ENCODE measurements at places on chromosomes 7 and 10.

DNA sequence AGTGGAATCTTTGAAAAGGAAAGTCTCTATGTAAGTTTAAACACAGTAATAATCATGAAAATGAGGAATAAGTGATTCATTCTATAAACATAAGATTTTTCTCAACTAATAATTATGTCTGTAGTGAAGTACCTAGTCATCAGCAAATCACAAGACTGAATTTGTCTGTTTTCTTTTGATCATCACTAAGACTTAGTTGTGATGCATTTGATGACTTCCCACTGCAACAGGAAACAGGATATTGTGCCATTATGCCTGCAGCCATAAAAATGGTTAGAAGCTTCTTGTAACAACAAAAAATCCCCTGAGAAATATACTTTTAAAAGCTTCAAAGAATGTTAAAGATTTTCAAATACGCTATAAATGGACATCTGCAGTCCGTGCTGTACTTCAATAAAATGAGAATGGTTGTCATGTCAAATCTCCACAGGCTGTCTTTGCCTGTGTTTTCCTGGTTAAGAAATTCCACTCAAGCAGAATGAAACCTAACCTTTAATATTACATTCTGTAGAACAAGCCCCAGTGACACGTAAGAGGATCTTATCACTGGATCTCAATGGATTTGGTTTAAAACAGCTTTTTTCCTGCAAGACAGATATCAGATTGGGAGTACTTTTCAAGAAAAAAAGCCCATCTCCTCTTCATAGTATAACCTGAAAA is 1262.3 kb upstream of the PHF14 start:
- no peak for DNase-seq

- DNase-seq = no peak
Observed at GRCh38 chr7:69414555-69414954, 183.7 kb upstream of the AUTS2 start.

DNA sequence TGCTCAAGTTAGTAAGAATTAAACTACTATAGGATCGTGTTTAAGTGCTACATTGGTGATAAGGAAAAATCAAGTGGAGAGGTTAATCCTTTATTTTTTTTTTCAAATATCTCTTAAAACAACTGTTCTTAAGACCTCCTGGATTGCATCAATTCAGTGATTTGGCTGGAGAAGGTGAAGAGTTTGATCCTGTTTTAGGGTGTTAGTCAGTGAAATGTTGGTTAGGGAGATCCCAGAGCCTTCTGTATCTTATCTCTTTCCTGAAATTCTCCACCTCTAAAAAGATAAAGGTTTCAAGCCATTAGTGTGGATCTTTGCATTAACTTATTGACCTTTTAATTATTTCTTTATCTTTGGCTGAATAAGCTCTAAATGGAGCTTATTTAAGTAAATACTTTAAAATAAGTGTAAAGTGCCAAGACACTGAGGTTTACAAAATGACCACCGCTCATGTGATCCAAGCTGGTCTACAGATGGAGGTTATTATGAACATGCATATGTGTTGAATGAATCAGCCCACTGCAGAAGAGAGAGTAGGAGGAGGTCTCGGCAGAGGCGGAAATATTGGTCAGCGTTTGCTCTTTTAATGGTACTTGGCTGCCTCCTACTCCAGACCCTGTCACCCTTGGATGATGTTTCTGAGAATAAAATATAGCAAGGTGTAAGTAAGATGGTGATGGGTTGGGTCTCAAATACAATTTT is 51.8 kb upstream of the BMPER start:
- no peak for DNase-seq

DNA sequence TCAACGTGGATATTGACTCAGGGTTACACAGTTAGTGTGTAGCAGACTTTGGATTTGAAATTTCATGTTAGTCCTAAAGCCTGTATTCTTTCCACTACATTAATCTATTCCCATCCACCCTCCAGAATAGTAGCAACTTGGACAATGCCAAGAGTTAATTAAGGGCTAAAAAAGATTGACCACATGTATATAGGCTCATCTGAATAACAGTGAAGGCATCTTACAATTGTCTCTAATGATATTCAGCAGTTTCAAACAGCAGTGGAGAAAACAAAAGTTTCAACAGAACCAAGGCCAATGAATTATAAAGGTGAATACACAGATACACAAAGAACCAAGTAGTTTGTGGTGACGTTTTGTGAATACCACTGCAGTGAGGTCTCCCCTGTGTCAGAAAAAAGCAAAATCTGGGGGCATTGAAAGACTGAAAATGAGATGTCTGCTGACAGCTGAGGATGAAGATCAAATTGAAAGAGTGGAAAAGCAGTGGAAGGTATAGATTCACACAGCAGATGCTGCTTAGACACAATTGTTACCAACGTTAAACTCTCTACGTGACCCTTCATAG is 202.8 kb downstream of the SEMA3E start:
- DNase-seq = no peak

DNA sequence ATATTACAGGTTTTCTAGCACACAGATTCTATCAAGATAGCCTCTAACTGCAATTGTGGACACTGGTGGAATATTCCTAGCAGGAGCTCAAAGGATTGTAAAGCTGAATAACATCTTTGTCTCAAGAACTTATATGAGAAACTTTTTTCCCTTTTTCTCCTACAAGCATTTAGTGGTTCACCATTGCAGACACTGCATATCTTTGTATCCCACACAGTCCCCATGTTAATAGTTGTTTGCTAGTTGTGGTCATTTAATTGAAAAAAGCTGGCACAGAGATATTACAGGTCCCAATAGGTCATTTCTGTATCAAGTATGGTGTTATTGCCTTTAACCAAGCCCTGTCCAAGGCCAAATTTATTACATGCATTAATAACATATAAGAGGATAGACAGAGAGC is 226.2 kb upstream of the TCF7L2 start:
- no peak for DNase-seq

DNA sequence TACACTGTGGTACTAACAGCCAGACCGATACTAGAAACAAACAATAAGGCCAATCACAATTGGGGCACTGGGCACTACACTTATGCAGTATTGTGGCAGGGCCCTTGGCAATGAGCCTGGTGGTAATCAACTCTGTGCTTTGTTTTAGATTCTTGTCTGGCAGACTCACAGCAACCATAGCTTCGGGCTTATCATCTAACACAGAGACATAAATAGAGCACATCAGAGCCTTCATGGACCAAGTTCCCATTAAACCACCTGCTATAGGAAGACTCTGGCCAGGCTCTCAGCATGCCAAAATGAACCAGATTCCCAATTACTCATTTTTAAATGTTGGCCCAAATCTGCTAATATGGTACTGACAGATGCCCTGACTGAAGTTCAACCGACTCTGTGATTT is 218.6 kb downstream of the DGKI start:
- DNase-seq = no peak

DNA sequence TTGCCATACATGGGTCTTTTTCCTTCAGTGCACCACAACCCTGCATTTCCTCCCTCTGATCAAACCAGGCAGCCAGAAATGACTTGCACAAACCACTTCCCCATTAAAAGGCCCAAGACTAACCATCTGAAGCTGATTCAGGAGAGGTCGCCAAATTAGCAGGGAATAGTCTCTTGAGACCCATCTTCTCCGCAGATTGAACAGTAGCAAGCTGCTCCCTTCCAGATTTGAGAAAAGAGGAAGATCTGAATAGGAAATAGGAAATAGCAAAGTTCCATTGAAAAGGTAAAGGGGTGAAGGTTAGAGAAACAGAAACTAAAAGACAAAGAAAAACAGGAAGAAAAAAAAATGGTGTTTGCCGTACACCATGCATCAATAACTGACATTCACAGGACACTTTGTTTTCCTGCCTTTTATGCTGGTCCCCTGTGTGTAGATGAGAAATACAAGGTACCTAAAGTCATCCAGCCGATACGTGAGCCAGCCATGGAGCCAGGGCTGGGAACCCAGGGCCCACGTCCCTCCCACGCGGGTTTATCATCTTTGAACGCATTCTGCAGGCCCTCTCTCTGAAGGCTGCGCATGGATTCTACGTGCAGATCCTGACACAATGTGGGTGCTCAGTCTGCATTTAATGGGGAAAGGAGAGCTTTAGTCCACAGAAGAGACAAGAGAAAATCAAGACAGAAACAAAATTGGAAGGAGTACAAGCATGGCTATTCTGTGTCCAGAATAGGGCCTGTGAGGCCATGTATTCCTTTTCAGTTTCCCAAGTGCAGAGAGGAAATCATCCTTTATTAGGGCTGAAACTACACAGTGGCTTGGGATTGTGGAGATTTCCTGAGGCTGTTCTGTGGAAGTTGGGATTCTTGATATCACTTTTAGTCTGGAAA is 268.4 kb upstream of the NPVF start:
- DNase-seq = no peak

- DNase-seq = no peak
Observed at GRCh38 chr7:12220389-12221046, 9.4 kb downstream of the TMEM106B start.

DNA sequence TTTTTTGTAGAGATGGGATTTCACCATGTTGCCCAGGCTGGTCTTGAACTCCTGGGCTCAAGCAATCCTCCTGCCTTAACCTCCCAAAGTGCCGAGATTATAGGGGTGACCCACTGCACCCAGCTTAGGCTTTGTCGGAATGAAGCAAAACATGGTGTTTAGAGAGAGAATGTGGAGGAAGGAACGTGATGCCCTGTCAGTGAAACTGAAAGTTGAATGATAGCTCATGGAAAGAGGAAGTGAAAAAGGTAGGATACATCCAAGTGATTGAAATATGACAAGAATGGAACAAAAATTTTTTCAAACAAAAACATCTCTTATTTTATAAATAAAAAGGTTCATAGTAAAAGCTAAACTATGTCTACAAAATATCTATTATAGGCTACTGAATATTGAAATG is 5.9 kb downstream of the AKAP9 start:
- no peak for DNase-seq

GRCh38 chr7:44077681-44078091 is 4.6 kb downstream of the POLM start:
- no peak for DNase-seq

DNA sequence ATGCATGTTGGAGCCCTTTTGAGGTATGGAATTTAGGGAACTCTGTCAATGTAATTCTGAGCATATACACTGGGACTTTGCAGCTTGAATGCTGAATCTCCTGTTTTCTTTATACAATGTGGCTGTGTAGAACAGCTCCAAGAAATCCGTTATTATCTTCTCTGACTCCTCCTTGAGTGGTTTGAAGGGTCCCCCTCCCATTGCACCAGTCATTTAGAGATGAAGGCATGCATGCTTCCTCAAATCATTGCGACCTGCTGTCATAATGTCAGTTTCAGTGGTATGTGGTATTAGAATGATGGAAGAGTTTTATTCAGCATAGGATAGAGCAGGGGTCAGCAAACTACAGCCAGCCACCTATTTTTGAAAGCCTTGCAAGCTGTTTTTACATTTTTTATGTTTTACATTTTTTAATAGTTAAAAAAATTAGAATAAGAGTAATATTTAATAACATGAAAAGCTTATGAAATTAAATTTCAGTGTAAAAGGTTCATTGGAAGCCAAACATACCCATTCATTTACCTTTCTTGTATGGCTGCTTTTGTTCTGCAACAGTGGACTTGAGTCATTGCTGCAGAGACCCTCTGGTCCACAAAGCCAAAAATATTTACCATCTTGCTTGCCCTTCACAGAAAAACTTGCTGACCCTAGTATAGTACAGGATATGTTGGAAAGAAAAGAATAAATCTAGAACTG is 8.1 kb downstream of the STK17A start:
- DNase-seq = no peak

- DNase-seq = no peak
Observed at GRCh38 chr10:133225707-133226191, 4.3 kb upstream of the UTF1 start.

DNA sequence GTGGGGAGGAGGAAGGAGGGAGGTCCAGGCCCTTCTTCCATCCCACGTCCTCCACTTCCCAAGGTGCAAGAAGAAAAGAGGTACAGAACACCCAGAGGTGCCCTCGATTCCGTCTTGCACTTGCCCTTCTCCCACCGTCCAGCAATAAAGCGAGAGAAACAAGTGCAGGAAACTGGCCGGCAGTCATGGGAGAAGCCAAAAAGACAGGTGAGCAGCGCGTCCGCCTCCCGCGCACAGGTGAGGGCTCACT is 1.3 kb downstream of the C10orf95 start:
- no peak for DNase-seq

DNA sequence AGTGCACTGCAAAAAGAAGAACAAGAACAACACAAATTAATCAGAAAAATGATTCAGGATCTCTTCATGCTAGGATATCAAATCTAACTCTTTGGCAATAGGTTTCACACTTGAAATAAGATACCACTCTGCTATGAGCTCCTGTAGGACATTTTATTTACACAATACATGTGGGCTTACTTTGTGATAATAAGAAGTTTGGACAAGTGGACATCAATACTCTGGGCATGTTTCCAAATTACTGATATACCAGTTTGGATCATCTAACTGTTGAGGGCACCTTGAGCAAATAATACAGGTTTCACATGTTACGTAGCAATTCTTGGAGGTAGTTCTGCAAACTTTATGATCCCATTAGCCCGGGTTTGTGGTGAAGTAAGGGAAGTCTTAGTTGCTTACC is 59.8 kb downstream of the CPVL start:
- no peak for DNase-seq

- DNase-seq = no peak
Observed at GRCh38 chr10:22342421-22342820, 2.9 kb upstream of the SPAG6 start.

DNA sequence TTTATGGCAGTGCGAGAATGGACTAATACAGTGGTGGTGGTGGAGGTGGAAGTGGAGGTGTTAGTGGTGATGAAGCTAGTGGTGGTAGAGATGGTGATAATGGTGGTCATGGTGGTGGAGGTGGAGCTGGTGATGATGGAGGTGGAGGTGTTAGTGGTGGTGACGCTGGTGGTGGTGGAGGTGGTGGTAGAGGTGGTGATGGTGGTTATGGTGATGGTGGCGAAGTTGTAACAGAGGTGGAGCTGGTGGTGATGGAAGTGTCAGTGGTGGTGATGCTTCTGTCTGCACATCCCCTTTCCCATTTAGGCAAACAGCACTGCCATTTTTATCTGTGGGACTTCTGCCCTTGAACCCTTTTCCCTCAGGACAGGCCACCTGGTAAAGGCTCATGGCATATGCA is 7.4 kb upstream of the PTPRN2 start:
- peak; percentile 48 for DNase-seq

DNA sequence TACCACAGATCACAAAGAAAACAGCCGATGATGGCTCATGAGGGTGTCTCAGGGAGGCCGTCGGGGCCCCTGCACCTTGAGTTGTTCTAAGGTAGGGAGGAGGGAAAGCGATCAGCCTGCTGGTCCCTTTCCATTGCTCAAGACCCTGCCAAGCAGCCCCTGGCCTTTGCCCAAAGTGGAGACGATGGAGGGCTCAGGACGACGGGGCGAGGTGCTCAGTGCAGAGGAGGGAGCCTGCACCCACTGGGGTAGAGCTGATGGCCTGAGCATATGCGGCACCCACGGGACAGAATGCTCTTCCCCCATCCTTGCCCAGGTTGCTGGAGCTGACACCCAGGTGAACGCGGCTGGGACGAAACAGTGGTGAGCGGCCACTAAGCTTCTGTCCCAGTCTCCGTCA is 58.3 kb upstream of the FAM20C start:
- DNase-seq = no peak
